ENCODE measurements at places on chromosomes 11 and 22.

GRCh38 chr11:96642583-96642982 is 252.8 kb downstream of the JRKL start:
- DNase-seq, result no peak

- peak; percentile 0 for DNase-seq
These were observed 14.9 kb upstream of the MS4A4A start for GRCh38 chr11:60265373-60266214.

DNA sequence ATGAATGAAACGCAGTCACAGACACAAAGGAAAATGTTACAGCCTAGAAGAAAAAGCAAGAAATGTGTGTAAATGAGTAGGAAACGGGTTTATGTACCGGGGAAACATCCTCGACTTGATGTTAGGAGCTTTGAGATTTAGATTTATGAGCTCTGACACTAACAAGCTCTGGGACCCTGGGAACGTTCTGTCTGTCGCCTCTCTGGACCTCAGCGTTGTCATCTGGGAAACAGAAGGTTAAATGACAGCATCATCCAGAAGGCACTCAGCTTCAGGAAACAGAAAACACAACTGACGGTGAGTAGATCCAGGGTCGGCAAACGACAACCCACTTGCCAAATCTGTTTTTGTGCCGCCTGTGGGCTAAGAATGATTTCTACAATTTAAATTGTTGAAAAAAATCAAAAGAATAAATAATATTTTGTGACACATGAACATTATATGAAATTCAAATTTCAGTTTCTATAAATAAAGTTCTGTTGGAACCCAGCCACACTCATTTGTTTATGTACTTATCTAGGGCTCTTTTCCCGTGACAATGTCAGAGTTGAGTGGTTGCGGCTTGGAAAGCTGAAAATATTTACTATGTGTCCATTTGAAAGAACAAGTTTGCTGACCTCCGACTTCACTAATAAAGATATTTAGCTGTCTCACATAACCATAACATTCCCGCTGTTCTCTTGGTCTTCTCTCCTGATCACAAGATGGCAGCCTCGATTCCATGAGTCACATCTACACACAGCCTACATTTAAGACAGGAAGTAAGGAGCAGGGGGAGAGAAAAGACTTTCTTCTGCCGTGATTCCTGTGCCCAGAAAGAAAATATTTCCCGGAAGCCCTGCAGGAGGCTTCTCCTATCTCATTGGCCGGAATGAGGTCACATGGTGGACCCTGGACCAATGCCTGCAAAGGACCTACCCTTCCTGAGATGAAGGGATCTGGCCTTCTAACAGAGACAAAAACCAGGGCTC is 47.1 kb upstream of the SYT13 start:
- peak; percentile 42 for DNase-seq

DNA sequence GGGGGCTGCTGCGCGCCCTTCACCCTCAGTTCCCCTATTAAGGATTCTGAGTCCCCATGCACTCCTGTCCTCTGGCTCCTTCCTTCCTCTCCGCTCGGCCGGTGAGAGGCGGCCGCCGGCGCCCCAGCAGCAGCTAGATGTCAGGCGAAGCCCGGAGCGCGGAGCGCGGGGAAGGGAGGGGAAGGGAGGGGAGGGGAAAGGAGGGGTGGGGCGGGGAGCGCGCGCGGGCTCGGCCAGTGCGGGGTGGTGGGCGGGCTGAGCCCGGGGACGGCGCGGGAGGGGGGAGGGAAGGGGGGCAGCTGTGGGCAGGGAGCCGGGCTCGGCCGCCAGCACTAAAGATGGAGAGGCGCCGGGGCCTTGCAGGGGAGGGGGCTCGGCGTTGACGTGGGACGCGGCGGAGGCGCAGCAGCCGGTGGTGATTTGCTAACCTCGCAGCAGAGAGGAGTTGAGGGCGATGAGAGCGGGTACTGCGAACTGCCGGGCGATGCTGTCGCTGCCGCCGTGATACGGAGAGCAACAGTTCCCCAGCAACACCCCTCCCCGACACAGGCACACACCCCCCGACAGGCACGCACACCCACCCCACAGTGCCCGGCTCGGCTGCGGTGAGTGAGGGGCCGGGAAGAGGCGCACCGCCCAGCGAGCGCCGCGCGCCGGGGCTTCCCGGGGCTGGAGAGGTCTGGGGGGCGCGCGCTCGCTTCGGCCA is at the start of gene ZBTB16:
Gene ZBTB16, plus strand, starts transcription at position 434 of the 706 bp plus-strand sequence. CDS start 3,590 bp downstream, outside the sequence.
- no peak for DNase-seq

- no peak for DNase-seq
These were observed 1.5 kb downstream of the KREMEN1 start for GRCh38 chr22:29074276-29074772.

- no peak for DNase-seq
These were observed 34.1 kb downstream of the MB start for GRCh38 chr22:35582861-35583670.

DNA sequence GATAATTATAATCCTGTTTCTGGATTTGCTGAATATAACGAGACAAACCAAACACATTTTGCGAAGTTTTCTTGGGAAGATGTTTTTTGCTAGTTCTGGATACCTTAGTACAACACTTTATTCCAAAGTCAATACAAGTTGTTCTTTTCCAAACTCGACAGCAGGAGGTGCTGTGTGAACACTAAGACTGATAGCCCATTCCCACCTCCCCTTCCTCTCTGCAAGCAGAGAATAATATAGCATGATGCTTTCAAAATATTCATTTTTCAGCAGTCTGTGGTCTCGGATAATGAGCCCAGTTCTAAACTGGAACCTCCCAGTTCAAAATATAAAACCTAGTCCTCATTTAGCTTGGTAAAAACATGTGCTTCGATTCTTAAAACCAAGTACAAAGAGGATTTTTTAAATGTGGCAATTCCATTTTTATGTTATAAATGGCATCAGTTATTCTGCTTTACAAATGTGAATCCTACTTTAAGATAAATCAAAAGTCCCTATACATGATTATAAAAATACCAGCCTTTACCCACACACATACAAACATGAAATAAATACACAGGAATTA is 129.1 kb downstream of the DCDC1 start:
- DNase-seq, result no peak

DNA sequence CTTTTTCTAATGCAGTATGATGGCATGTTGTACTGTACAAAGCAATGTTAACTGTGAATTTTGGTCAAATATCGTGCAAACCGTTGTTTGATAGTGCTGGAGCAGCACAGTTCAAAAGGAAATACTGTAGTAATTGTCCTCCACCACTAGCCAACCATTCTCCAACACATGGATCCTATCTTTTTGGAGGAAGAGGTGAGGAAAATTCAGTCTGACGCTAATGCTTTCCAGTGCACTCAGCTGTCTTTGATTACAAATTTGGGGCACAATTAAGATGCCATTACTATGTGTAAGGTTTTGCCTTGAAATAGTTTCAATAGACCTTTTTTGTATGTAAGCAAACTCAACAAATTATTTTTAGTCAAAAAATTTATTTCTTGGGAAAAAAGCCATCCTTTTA is 240.5 kb upstream of the CCDC179 start:
- DNase-seq, result no peak

DNA sequence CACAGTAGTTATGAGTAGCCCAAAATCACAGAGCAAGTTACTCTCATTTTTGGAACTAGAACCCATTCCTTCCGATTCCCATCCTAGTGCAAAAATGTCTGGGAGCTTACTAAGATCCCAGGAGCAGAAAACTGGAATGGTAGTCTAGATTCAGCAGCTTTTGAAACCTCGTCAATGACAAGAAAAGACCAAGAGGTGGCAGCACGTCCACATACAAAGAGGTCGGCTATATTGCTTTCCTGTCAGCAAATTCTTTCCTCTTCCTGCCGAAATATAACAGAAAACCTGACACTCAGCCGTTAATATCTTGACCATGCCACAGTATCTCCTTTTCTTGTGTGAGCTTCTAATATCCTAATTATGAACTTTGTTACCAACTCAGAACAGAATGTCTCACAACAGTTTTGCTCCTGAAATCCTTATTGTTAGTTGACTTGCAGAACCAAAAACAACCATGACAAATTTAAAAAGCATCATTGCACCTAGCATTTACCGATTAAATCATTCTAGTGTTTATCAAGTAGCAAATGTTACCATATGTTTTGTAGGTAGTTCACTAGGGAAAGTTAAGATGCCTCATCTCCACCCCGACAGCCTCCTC is 92.8 kb upstream of the OR9G4 start:
- peak; percentile 29 for DNase-seq

DNA sequence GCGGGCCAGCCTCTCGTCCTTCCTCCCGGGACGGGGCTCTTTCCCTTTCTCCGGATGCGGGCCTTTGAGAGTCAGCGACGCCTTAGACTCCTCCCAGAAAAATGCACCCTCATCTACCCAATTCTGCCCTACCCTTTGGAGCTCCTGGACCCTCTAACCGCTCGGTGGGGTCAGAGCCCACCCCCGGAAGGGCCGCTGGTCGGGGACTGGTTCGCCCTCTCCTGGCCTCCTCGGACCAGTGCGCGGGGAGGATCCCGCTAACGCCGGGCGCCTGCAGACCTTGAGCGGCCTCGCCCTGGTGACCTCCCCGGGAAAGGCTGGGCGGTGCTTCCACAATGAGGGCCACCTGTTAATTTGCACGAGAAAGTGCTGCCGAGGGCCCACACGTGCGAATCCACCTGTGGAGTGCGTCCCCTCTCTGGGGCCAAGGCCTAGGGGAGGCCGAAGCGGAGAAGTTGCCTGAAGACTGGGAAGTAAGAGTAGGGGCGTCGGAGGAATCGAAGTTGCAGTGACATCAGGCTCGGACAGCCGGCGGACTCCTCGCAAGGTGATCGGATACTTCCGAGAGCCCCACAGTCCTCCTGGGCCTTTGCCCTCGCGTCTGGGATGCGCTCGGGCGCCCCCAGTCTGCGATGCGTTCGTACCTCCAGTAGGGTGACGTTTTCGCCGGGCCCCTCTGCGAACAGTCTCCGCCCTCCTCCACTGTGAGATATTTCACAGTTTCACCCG is 61.5 kb downstream of the ENDOD1 start:
- DNase-seq, result peak; percentile 61

DNA sequence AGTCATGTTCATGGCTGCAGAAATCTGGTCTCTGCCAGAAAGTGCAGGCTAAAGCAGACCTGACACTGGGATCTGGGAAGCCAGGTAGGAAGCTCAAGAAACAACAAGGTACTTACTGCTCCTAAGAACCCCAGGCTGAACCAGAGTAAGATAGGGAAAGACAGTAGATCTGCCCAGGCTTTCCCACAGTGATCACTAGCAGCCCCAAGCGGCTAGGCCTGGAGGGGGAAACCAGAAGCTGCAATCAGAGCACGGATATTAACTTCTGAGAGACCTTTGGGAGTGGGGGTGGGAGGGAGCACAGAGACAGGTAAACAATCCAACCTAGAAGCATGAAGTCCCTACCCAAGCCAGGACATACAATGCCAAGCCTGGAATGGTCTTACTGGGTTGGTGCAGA is 135.2 kb upstream of the C11orf58 start:
- DNase-seq, result no peak

- peak; percentile 41 for DNase-seq
These were observed 29.1 kb upstream of the BIRC3 start for GRCh38 chr11:102287964-102288724.

- no peak for DNase-seq
These were observed 171.4 kb upstream of the BLID start for GRCh38 chr11:122287401-122287800.

- DNase-seq, result no peak
These were observed 187.8 kb downstream of the MIAT start for GRCh38 chr22:26845021-26845743.

Measured in AG09309 (cell line).